ENCODE measurements at places on chromosomes 1 and 21. TPM values are rescaled to one million over a fixed set of nuclear protein-coding genes. Genes with fewer than 3 reads are reported as not detected.

DNA sequence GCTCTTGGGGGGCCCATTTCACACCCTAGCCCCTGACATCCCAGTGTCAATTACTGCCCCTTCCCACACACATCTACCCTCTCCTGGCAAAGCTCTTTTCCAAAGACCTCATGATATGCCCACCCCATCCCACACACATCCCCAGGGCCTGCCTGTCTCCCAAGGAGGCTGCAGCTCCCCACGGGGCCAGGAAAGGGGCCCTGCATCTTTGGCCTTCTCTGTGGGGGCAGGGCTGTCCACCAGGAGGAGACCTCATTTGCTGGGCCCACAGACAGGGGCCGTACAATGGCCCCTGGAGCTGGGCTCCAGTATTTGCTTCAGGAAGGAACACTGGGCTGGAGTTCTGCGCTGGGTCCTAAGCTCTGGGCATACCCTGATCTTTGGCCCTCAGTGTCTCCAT, 65.6 kb upstream of the RUNX3 start:
- DNase-seq: no peak

DNA sequence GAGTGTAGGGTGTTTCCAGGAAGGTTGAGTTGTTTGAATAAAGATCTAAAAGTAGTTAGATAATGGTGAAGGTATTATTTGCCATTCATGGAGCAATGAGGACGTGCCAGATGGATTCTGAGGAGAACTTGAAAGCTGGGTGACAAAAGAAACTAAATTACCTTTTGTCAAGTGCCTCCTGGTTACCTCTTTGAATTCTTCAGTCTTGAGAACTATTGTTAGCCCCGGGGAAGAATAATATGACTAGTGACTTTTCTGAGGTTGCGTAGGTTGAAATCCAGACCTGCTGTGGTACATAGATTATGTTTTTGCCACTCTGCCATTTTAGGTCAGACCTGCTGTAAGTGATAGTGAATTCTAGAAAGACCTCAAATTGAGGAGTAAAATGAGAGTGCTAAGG, 11.5 kb downstream of the LAMC1 start:
- DNase-seq: no peak

DNA sequence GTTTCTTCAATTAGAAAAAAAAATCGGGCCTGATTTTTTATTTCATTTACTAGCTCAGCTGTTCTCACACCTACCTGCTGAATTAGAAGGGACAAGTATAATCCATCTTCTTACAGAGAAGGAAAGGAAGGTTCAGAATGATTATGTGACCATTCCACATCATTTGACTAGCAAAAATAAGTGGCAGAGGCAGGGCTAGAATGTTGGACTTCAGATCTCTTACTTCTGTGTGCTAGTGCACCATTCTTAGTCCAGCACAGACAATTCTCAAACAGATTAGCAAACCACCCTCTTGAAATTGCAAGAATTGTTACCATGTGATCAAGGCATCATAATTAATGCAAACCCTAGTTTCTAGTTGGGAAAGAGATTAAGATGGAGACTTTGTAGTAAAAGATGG, 32.7 kb downstream of the CTH start:
- no peak for DNase-seq

The GPR3 gene
- not detected for total RNA-seq

The PGM1 gene
- total RNA-seq: 225 TPM

The A3GALT2 gene
- not detected for total RNA-seq

The KPRP gene
- total RNA-seq: not detected

The CMPK1 gene
- 119 TPM for total RNA-seq

The HSD11B1 gene
- total RNA-seq: 479 TPM

DNA sequence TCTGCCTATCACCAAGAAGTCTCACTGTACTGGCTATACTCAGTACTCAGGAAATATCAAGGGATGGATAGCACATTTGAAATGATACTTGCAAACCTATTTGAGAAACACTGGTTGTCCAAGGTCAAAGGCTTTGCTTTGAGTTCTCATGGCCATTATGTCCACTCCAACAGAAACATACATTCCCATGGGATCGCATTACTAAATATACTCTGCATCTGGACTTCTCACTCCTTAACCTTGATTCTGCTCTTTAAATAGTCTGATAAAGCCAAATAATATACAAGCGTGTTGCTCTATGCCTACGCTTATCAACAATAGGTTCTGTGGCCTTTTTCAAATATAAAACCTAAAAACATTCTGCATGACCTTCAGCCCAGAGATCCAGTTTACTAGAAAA, 1054.8 kb downstream of the MRPL39 start:
- no peak for DNase-seq

DNA sequence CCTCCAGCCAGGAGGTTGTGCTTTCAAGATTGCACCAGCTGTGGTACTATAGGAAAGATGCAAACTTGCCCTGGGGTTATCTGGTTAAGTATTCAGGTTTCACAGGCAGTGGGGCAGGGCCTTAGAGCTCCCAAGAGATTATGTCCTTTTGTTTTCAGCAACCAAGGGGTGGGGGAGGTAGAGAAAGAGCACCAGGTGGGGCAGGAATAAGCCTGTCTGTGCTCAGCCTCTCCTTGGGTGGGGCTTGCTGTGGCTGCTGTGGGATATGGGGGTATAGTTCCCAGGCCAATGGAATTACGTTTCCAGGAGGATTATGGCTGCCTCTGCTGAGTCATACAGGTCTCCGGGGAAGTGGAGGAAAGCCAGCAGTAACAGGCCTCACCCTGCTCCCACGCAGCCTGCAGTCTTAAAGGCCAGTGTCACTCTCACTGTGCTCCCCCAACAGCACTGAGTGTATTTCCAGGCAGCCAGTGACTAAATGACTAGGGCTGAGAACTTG, 508.6 kb downstream of the RWDD3 start:
- DNase-seq: no peak

DNA sequence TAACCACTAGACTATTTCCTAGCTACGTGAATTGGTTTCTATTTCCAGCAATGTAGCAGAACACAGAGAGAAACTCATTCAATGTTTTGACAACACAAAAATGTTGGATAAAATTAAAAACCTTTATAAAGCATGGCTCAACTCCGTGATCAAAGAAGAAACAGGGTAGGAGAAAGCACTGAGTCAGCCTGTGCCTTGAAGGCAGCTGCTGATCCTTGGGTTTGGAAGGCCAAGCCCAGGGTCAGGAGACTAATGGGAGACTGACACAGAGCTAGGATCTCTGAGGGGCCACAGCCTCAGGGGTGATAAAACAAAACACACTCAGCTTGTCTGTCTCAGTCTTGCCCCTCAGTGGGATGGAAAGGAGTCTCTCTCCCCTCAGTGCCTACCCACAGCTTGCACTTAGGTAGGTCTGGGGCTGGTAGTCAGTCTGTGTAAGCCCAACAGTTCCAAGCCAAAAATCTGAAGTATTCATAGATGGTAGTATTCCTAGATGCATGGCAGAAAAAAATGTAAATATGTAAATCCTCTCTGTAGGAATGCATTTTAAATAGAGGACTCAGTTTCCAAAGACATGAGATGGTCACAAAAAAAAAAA, 53.3 kb downstream of the B3GALNT2 start:
- no peak for DNase-seq

The GBP2 gene
- total RNA-seq: 7.8 TPM

DNA sequence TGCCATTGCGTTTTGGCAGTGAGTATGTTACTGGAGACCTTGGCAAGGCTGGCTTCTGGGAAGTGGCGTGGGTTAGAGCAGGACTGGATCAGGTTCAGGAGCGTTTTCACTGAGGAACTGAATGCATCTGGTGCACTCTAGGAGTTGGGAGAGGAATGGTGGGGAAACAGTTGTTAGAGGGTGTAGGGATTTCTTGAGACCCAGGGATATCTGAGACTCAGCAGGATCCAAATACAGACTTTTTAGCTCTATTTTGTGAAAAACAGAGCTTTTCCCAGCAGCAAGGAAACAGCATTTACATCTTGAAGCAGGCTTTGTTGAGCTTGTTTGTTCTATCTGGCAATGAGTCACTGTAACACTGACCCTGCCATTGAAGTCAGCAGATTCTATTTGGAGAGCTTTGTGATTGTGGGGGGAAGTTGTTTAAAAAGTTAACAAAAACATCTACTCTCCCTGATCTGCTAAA, 56.9 kb upstream of the NRIP1 start:
- peak; percentile 55 for DNase-seq

- DNase-seq: no peak
These were observed 23.6 kb downstream of the LAMC2 start for GRCh38 chr1:183209533-183210158.

GRCh38 chr1:171751221-171751620, 9.4 kb upstream of the VAMP4 start:
- no peak for DNase-seq

The PROK1 gene
- total RNA-seq: not detected

The GBP7 gene
- total RNA-seq: 22.9 TPM

GRCh38 chr1:233790662-233791371, 113.7 kb upstream of the SLC35F3 start:
- DNase-seq: no peak

The SPRR2B gene
- not detected for total RNA-seq

The LIN28A gene
- total RNA-seq: 1.1 TPM

The TMPRSS2 gene
- 21.5 TPM for total RNA-seq

The SLC9C2 gene
- total RNA-seq: not detected

DNA sequence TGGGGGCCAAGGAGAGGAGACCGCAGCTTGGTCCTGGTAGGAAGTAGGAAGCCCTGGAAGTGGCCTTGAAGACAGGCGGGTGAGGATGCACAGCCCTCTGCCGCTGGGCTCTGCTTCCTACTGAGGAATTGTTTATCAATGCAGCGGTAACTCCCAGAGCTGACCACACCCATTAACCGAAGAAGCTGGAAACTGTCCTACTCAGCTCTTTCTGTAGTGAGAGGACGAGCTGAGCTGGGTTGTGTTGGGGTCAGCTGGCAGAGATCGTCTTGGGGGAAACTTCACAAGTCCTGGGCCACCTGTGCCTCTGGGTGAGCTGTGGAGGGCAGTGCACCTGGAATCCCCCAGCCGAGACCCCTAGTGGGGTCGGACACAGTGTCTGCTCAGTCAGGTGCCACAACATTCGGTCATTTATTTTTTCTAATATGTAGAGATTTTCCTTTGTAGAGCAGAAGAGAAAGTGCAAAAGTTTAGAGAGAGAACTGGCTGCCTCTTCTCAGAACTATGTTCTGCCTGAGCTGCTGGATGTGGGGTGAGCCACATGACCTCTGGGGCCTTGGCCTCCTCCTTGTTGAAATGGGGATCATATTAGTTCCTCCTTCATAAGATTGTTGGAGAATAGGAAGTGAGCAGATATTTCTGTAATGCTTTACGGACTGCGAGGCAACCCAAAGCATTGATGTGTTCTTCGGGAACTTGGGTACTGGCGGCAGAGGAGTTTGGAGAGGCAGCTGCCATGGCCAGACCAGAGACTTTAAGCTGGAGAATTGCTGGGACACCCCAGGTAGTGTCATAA, 3.6 kb downstream of the NECAP2 start:
- no peak for DNase-seq

- DNase-seq: no peak
These were observed 16.4 kb downstream of the GPSM2 start for GRCh38 chr1:108893141-108893530.

The FGR gene
- total RNA-seq: 3.0 TPM

The CFHR3 gene
- 279 TPM for total RNA-seq

The G0S2 gene
- 75.0 TPM for total RNA-seq

The SMCP gene
- not detected for total RNA-seq

GRCh38 chr1:161421456-161421855, 53.8 kb upstream of the CFAP126 start:
- DNase-seq: no peak

- no peak for DNase-seq
These were observed 6.1 kb upstream of the RABGAP1L start for GRCh38 chr1:174153085-174153824.

The MX1 gene
- total RNA-seq: 8.5 TPM

GRCh38 chr1:210755991-210756659, 377.8 kb downstream of the KCNH1 start:
- DNase-seq: no peak

The TMEM82 gene
- 33.0 TPM for total RNA-seq

DNA sequence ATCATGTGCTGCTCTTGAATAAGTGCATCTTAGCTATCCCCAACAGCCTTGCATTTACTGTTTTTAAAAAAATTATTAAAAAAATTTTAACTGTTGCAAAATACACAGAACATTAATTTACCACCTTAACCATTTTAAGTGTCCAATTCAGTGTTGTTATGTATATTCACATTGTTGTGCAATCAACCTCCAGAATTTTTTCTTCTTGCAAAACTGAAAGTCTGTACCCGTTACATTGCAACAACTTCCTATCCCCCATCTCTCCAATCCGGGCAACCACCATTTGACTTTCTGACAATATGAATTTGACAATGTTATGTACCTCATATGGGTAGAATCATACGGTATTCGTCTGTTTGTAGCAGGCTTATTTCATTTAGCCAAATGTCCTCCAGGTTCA, 83.1 kb downstream of the FMN2 start:
- no peak for DNase-seq

The CNR2 gene
- total RNA-seq: not detected

GRCh38 chr1:9670085-9670484, 18.6 kb downstream of the PIK3CD start:
- DNase-seq: no peak

DNA sequence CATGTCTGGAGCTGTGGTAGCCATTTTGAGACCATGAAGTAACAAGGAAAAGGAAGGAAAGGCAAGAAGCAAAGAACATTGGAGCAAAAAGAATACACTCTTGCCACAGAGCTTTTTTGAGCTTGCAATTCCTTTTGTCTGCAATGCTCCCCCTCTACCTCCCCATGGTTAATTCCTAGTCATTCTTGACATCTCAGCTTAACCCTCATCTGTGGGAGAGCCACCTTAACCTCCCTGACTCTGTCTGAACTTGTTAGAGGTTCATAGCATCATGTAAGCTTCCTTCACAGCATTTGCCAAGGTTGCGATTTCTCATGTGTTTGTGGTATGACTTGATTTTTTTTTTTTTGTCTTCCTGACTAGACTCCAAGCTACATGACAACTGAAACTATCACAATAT, 564.1 kb upstream of the PLXNA2 start:
- DNase-seq: no peak

- no peak for DNase-seq
These were observed 2.3 kb downstream of the CHD5 start for GRCh38 chr1:6177681-6178380.

- no peak for DNase-seq
These were observed 226.6 kb downstream of the RERE start for GRCh38 chr1:8590721-8591351.

DNA sequence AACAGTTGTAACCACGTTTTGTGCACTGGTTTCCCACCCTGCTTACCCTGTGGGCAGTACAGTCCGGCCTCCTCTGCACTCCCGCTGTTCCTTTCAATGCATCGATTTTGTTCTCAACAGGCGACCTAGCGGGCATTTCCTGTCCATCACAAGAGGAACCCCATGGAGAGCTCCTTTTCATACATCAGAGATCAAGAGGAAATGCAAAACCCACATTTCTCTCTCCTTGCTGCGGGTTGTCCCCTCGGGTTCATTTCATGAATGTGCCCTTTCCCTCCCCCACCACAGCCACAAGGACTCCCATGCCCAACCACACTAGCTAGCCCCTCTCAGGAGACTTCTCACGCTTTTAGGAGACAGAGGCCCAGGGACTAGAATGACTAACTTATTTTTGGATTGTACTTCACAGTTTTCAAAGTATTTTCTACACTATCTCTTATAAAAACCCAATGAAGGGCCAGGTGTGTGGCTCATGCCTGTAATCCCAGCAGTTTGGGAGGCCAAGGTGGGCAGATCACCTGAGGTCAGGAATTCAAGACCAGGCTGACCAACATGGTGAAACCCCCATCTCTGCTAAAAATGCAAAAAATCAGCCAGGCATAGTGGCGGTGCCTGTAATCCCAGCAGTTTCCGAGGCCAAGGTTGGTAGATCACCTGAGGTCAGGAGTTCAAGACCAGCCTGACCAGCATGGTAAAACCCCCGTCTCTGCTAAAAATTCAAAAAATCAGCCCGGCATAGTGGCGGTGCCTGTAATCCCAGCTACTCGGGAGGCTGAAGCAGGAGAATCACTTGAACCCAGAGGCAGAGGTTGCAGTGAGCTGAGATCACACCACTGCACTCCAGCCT, 18.4 kb downstream of the ATP1A4 start:
- no peak for DNase-seq

All from left lobe of liver (tissue), 2 donors.